NCI-H446 (cell line): ENCODE measurements at places on chromosomes 12 and 14.

DNA sequence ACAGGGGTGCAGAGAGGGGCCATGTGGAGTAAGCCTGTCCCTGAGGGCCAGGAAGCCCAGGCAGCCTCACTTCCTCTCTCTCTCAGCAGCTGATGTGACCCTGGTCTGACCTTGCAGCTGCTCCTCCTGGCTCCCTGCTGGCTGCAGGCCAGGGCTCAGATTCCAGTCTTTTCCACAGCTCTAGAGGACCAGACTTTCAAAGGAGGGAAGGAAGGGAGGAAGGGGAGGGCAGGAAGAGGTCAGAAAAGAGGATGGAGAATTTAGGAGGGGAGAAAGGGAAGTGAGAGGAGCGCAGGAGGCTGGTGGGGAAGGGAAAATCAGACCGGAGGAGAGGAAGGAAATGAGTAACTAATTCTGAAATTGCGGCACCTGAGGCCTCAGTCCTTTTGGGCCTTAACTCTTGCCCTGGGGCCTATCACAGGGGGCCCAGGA, 40.9 kb upstream of the VASH1 start:
- peak; percentile 21 for DNase-seq

GRCh38 chr14:74963705-74964271, 8.4 kb upstream of the PGF start:
- no peak for DNase-seq

DNA sequence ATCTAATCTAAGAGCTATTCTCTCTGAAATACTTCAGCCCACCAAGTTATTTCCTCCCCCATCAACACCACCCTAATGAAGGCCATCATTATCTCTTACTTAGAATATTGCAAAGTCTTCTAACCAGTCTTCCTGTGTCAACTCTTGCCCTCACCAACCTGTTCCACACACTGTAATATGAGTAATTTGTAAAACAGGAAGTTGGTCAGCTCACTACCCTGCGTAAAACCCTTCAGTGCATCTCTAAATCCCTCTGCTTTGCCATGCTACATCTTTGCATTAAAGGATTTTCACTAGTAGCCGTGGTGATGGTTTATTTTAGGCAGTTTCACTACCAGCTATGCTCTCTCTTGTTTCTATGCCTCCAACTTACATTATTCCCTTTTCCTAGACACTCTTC, 70.0 kb downstream of the KIF21A start:
- no peak for DNase-seq

GRCh38 chr12:116323406-116324386, 46.2 kb upstream of the MED13L start:
- no peak for DNase-seq

DNA sequence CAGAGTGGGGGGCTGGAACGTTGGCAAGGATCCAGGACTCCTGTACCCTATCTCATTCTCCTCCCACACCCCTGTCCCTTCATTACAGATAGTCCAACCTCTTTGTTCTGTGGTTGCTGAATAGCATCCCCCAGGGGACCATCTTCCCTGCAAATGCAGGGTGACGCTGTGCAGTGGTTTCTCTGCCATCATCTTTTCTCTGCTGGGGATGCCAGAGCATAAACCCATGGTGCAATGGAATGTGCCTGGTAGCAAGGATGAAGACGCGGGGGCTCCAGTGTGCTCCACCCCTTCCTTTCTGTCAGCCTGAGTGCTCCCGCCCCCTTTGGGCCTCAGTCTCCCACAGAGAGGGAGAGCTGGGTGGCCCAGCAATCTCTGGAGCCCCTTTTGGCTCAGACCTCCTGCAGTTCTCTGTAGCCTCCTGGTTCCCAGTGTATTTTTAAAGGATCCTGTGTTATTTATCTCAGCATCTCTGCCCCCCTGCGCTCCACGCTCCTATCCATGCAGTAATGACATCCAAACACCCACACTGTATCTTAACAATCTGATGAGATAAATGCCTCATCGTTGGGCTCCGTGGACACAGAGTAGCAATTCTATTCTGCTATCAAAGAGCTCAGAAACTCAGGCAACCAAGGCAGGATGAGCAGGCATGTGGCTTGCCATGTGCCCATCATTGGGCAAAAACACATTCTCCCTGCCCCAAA, 212.8 kb downstream of the CACNA1C start:
- no peak for DNase-seq

GRCh38 chr14:98136012-98136789, 1135.8 kb downstream of the BCL11B start:
- no peak for DNase-seq

- DNase-seq, result no peak
Observed at GRCh38 chr12:120090206-120090605, 26.3 kb downstream of the RAB35 start.

DNA sequence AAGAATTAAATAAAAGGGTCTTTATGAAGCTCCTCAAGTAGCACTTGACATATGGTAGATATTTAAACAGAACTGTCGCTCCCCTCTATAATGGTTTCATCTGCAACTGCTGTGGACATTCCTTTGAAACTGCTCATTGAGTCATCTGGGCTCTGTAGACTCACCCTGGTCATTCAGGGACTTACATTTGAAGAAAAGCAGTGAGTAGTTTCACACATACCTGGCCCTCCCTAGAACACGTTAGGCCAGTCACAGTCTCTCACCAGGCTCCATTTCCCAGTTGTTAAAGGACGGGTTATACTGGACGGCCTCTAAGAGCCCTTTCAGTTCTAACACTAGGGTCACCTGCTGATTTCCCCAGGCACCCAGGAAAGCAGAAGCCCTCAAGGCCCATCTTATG, 217.0 kb downstream of the BCL11B start:
- DNase-seq, result no peak

DNA sequence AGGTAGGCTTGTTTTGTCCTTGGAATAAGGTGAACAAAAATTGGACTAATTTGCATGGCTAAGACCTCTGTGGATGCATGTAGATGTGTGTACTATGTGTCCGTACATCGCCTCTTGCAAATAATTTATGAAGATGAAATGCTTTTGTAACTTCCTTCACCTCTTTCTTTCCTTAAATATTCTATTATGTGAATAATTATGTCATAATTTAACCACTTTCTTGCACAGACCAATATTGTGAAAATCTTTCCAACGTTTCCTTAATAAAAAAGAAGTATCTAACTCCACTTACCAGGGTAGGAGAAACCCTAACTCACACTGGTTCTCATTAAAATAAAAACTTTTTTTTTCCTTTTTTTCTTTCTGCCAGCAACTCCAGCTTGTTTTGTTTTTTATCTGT, 4.0 kb downstream of the NANOG start:
- DNase-seq, result no peak

- DNase-seq, result no peak
Observed at GRCh38 chr12:120831648-120832267, 72.4 kb downstream of the SPPL3 start.
